NCI-H510A treated with DMSO at 0.1 percent for 48 hours (cell line): ENCODE measurements at places on chromosomes 3 and 15.
A peak's percentile ranks its signal among the peaks of the same experiment; 100 is the strongest.

DNA sequence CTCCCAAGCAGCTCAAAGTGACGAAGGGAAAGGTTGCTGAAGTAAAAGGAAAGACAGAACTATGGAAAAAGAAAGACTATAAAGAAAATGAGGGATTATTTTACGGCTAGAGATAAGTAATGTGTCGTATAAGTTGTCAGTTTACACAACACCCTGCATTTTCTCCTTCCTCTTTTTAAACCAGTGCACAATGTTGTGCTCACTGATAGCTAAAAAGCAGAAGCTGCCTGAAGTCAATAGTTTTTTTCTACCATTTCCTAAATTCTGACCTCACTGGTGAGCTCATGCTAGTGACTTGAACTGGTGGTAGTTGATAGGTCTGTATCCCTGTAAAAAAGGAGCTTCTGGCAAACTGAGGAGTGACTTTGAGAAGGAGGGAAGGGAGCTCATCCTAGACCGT is 368.6 kb upstream of the GBE1 start:
- no peak for DNase-seq

- DNase-seq = no peak
These were observed 227.4 kb downstream of the UACA start for GRCh38 chr15:70535955-70536338.

- DNase-seq = no peak
These were observed 115.7 kb upstream of the PRTG start for GRCh38 chr15:55858661-55859060.

DNA sequence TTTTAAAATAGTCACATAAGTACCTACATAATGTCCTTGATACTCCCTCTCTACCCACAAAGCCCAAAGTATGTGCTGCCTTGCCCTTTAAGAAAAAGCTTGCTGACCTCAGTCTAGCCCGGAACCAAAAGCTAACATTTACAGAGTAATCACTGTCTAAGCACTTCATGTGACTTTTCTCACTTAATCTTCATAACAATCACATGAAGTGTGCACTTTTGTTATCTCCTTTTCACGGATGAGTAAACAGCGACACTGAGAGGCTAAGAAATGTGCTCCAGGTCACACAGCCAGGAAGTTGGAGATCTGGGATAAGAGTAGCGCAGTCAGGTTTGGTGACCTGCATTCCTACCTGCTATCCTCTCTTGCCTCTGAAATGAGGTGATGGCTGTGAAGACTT is 194.0 kb downstream of the ITPR1 start:
- peak; percentile 58 for DNase-seq

GRCh38 chr3:157930000-157930780 is 176.0 kb downstream of the SHOX2 start:
- no peak for DNase-seq
